ENCODE measurements at places on chromosomes 12 and 14.

GRCh38 chr12:23906329-23906728 lies 43.1 kb downstream of the SOX5 start:
- DNase-seq = no peak

- DNase-seq = no peak
These were observed 4.8 kb downstream of the NEUROD4 start for GRCh38 chr12:55024575-55024974.

GRCh38 chr12:80710727-80711449 lies 3.5 kb downstream of the MYF6 start:
- no peak for DNase-seq

DNA sequence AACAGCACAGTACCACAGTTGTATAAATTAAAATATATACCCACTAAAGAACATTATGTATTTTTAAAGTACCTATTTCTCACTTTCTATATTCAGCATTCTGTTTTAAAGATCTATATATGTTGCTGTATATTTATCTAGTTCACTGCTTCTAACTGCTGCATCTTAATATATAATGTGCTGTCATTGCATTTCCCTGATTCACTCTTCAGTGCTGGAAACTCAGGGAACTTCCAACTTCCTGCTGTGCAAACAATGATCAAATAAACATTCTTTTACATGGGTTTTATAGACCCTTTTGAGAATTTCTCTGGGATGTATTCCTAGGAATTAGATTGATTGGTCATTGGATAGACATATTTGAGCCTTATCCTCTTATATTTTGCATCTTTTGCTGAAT lies 379.1 kb downstream of the APAF1 start:
- DNase-seq = no peak

DNA sequence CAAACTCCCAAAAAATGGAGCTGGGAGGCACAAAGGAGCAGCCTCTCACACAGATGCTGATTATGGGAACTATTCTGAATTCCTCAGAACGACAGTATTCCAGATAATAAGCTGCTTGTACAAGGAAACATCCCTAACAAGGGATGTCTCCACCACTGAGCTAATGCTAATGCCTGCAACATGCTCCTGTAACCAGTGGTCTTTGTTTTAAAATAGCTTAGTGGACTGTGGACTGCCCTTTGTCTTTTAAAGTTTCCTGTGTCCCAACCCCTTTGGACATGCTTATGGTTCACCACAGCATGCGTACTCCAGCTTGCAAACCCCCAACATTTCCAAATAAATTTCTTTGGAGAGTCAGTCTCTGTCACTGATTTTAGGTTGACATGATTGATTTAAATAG lies 16.4 kb upstream of the PITPNM2 start:
- no peak for DNase-seq

DNA sequence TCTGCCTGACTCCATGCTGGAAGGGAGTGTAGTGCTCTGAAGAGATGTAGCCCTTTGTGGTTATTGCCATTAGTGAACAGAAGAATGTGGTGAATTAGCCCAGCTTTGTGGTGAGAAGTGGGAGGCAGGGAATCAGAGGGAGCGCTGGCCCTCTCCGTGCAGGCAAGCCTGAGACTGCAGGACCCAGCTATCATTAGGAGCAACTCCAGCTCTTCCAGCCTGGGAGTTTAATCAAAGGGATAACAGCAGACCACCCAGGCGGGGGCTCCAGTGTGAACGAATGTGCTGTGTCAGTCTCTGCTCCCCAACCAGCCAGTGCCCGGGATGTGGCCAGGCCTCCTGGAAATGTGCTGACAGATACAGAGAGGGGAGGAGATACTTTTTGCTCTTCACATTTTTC lies 142.7 kb downstream of the TTLL5 start:
- DNase-seq = no peak

DNA sequence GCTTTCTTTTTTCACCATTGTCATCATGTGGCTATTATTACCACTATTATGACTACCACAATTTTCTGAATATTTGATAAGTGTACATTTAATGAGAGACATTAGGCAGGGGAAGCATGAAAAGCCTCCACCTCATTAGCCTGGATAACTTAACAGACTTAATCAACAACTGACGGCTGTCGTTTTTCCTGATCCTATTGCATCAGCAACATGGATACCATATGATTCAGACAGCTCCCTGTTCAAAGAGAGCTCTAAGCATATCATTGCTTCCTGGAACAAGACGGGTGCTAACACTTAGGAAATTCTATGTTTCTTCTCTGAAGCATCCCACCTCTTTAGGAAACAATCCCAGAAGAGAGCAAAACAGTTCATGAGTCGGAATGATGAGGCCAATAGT lies 765.2 kb downstream of the NOVA1 start:
- no peak for DNase-seq

DNA sequence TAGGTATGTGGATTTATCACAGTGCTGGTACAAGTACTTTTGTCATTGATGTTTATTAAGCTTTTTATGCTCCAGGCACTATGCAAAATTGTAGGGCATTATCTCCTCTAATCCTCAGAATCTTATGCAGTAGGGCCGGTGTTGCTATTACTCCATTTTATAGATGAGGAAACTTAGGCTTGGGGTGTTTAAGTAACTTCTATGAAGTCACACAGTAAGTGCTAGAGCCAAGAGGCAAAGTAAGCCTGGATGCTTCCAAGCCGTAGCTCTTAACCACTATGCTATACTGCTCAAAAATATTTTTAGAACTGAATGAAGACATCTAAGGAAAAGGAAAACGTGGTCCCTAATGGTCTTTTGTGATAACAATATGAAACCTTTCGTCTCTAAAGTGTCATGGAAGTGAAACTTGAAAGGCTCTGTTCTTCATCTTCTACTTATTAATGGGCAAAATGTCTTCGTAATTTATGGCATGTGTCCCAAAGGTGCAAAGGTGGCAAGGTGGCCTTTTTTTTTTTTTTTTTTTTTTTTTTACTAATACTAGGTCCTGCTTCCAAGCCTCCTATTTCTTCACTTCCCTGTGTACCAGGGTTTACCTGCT lies 85.2 kb downstream of the ETV6 start:
- DNase-seq = no peak

DNA sequence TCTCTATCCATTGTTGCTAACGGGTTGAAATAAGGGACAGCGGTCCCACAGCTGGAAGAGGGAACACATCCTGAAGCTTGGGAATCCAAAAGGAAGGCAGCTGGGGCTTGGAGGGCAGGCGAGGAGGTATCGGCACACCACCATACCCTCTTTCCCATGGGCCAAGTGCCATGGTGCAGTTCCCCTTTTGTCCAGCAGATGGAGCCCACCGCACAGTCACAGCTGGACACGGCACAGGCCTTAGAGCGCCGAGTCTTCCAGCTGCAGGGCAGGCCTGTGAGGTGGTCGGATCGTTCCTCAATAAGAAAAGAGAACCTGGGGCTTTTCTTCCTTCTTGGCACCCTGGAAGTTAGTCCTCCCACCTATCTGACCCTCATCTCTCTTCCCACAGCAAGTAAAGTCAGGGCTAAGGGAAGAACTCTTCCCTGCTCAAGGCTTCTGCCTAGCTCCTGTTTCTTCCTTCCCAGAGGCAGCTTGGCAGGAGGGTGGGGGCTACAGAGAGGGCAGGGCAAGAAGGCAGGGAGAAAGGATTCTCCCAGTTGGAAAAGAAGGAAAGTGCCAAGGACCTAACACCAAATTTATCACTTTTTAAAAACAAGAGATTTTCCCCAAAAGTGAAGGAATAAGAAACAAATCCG lies 8.6 kb downstream of the PPP1R1A start:
- DNase-seq = peak; percentile 82

DNA sequence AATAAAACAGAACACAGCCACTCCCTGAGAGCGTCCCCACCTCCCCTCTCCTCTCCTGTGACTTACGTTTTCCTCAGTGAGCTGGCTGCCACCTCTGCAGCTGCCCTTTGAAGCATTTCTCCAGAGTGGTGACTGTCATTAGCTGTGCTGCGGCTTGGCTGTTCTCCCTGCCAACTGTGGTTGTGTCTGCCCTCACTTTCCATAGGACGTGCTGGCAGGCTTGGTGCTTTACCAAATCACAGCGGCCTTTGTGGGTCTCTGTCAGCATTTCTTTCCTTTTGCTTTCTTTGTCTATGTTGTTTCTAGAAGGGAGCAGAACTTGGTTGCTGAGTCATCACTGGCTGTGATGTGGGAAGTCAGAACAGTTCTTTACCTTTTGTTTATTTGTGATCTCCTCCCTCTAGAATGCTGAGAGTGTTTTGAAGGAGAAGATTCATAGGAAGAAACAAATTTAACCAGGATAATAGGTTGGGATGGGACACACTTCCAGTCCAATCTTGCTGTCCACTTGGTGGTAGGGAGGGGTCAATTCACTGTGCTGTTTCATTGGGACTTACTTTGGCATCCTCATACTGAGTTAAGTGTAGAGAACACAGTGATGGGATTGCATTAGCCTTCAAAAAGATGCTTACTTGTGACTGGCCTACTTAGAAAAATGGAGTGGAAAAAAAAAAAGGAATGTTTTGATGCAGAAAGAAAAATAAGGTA lies 88.2 kb downstream of the TMX1 start:
- DNase-seq = no peak

- no peak for DNase-seq
These were observed 187.4 kb downstream of the LRIG3 start for GRCh38 chr12:58732894-58733293.

DNA sequence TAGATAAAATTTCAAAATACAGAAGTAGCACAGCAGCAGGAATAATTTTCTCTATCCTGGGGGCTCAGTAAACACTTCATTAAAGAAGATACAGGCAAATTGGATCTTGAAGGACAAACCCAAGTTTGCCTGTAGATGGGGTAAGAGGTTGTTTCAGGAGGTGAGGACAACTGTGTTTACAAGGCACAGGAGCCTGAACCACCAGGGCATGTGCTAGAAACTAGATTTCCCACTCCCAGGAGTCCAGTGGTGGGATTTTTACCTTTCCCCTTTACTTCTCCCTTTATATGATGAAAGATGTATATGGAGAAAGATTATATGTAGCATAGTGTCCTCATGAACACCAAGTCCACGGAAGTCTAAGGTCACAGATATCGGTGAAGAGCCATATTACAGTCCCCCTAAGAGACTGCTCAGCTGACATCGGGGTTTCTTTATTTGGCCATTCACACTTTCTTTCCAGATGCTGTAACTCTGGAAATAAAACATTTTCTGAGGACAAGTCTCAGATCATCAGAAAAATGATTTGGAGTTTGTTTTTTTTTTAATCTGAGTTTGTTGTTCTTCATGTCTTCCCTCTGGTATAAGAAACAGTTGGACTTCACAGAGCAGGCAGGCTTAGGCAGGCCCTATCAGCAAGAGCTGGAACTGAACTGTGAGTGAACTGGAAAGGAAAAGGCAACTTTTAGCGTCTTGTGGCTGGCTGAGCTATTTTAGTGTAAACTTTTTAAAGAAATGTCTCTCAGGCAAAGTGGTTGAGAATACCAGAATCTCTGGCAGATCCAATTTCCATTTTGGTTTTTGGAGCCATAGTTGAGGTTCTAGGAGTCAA lies 8.0 kb upstream of the EVL start:
- DNase-seq = no peak

GRCh38 chr14:42927313-42927712 lies 1320.6 kb downstream of the LRFN5 start:
- no peak for DNase-seq

GRCh38 chr12:85803923-85804322 lies 32.3 kb downstream of the RASSF9 start:
- no peak for DNase-seq

GRCh38 chr12:91630596-91631293 lies 448.1 kb upstream of the DCN start:
- DNase-seq = no peak

- DNase-seq = no peak
These were observed 70.3 kb downstream of the STAB2 start for GRCh38 chr12:103657331-103657730.

Data from nucleus accumbens (tissue), 56 donors.